ENCODE measurements at places on chromosomes 6 and 20.

DNA sequence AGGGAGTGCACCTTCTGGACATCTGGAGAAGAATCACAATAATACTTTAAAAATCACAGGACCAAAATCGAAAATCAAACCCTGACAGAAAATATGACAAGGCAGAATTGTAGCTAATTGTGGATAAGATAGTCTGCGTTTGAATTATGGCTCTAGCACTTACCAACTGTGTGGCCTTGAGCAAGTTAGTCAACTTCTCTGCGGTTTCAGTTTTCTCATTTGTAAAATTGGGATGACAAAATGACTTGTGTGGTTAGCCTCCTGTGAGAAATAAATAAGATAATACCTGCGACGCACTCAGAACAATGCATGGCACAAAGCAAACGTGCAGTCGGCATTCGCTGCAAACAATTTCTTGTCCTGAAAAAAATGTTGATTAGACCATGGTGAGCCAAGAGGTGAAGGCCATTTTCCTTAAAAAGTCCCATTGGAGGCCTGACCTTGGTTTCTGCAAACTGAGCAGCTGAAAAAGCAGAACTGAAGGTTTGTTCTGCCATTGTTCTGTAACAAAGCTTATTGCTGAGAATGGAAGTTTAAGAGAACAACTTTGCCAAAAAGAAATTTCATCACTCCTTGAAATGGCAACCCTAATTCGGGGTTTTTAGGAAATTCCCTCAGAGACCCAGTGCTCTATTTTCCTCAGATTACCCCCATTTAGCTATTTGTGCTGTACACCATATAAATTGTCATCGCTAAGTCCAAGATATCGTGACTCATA, 266.3 kb downstream of the ERMARD start:
- no peak for DNase-seq

DNA sequence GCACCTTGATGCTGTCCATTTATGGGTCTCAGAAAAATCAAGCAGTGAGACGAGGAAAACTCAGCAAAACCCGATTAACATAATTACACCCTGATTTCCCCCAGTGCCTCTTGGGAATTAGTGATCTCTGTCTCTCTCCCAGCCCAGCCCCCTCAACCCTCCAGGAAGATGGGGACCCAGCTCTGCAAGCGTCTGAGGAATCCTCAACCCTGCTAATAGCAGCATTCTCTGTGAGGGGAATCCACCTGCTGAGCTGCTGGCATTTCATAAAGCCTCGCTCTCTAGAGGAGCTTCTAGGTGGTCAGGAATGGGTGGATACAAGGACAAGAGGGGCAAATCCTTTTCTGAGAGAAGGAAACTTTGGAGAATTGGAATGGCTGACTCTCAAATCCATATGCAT, 13.9 kb downstream of the NR2E1 start:
- no peak for DNase-seq

GRCh38 chr6:85044361-85044760, 280.0 kb upstream of the TBX18 start:
- DNase-seq = no peak

DNA sequence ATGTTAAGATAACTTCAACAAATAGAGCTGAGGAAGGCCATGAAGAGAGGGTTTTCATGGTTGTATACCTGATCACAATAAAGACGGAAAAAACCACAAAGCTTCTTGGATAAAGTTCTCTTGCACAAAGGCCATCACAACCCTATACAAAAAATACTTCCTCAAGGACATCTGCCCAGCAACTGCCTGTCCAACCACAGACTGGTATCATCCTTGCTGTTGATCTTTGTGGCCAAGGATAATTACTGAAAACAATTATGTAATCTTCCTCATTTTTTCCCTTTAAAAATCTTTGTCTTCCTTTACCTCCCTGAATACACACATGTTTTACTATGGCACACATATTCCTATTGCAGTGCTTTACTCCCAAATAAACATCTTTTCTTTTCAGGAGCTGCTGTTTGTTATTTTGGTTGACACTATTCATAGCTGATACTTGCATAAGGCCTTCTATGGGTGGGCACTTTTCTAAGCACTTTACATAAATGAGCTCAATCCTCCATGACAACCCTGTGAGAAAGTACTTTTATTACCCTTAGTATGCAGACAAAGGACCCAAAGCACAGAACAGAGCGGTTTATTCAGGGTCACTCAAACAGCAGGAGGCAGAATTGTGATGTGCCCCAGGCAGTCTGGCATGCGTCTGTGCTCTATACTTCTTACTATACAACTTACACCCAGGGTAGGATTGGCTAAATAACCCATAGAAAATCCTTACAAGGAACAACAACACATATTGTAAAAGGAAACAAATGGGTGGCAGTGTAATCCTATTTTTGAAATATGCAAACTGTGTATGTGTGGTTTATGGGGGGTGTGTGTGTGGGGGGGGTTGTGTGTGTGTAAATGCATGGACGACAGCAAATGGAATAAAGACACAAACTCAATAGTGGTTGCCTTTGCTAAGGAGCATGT, 35.1 kb downstream of the SNRNP48 start:
- DNase-seq = no peak

DNA sequence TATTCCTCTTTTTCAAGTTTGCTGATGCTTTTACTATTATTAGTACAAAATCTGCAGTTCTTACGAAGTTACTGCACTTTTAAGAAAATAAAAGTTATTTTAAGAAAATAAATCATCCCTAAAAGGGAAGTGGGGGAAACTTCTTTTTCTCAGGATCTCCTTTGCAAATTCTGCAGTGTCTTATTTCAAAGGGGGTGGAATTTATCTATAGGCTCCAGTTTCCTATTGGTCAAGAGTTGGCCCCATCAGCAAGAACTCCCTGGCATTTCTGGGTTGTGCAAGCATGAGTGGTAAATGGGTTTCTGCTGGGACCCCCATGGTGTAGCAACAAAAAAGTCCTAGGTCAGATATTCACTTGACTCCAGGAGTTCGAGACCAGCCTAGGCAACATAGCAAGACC, 136.3 kb upstream of the PRDM1 start:
- DNase-seq = no peak
